Activated CD8-positive, alpha-beta memory T cell treated with anti-CD3 and anti-CD28 coated beads for 1 hour (primary cell): ENCODE measurements at places on chromosomes 2 and 18.

GRCh38 chr2:174836377-174836994 lies 72.2 kb upstream of the CHRNA1 start:
- no peak for DNase-seq

- no peak for DNase-seq
These were observed 63.0 kb upstream of the SIX2 start for GRCh38 chr2:45072064-45072861.

- no peak for DNase-seq
These were observed 24.7 kb upstream of the COLEC12 start for GRCh38 chr18:525036-525797.

DNA sequence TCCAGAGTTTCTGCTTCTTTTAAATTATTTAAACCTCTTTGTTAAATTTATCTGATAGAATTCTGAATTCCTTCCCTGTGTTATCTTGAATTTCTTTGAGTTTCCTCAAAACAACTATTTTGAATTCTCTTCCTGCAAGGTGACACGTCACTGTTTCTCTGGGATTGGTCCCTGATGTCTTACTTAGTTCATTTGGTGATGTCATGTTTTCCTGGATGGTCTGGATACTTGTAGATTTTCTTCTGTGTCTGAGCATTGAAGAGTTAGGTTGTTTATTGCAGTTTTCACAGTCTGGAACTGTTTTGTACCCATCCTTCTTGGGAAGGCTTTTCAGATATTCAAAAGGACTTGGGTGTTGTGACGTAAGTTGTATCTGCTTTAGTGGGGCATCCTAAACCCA lies 172.3 kb upstream of the KCNJ3 start:
- no peak for DNase-seq

- DNase-seq = no peak
These were observed 8.5 kb downstream of the STEAP3 start for GRCh38 chr2:119231975-119232665.

DNA sequence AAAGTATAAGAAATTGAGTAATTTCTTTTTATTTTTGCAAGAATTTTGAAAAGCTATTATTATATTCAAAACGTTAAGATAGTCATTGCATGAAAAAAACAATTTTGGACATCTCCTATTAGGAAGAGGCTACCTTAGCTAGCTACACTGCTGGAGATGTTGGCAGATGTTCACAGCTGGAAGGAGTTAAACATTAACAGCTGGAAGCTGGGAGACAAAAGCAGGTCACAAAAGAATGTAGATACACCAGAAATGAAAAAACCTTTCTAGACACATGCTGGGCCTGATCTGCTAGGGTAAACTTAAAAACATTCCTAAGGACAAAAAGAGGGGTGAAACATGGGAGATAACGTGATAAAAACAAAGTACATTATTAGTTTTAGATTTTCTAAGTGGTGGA lies 84.4 kb downstream of the SESTD1 start:
- DNase-seq = no peak

GRCh38 chr2:181943411-181944124 lies 42.1 kb upstream of the PPP1R1C start:
- no peak for DNase-seq

GRCh38 chr2:71668326-71669057 lies 215.1 kb downstream of the DYSF start:
- no peak for DNase-seq

- no peak for DNase-seq
These were observed 785.7 kb upstream of the GYPC start for GRCh38 chr2:125870264-125870663.

- no peak for DNase-seq
These were observed 4.9 kb downstream of the ALPK2 start for GRCh38 chr18:58624011-58624410.

- no peak for DNase-seq
These were observed 1.4 kb downstream of the DNAJC10 start for GRCh38 chr2:182717416-182717815.

- no peak for DNase-seq
These were observed 31.0 kb upstream of the CATIP start for GRCh38 chr2:218325566-218326160.

DNA sequence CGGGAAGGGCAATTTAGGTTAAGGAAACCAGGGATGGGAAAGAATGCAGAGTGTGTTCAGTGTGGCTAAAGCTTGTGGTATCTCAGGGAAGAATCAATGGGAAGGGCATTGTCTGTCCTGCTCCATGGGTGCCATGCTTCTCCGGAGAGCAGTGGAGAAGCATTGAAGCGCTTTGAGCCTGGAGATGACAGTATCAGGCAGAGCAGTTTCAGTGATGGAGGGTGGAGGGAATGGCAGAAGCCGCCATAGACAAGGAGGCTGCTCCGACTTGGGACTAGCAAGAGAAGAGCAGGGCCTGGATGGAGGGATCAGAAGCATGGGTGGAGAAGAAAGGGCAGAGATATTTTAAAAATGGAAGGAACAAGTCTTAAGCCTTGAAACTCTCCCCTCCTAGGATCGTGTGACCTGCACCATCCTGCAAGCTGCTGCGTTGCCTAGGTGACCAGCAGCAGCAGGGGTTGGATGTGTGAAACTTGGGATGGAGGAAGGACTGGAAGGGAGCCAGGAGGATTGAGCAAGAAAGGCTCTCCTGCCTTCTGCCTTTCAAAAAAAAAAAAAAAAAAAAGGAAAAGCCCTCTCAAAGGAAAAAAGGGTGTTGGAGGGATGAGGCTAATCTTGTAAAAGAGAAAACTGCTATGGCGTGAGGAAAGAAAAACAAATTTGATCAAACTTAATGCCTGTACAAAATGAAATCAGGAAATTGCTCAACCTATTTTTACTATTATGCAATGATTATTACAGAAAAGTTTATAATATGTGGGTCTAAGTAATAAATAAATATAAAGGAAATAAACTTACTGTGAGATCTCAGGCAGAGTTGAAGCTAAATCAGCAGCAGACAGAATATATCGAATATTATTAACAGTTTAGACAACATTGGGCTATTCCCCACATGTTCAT lies 493.8 kb upstream of the NRP2 start:
- DNase-seq = no peak

GRCh38 chr2:240994171-240994896 lies 4.1 kb upstream of the SNED1 start:
- no peak for DNase-seq

GRCh38 chr2:23414871-23415270 lies 29.9 kb downstream of the KLHL29 start:
- no peak for DNase-seq

DNA sequence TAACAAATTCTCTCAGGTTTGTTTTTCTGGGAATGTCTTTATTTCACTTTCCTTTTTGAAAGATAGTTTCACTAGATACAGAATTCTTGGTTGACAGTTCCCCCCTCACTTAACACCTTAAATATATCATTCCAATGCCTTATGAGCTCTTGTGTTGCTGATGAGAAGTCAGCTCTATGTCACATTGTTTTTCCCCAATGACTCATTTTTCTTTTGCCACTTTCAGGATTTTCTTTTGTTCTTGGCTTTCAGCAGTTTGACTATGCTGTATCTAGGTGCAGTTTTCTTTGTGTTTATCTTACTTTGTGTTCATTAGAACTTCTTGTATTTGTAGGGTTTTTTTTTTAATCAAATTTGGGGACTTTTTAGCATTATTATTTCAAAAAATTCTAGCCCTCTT lies 5.6 kb upstream of the RALBP1 start:
- DNase-seq = no peak

GRCh38 chr2:236613612-236614011 lies 44.0 kb downstream of the ACKR3 start:
- DNase-seq = no peak

- no peak for DNase-seq
These were observed 232.7 kb downstream of the TRIB2 start for GRCh38 chr2:12949406-12949805.

DNA sequence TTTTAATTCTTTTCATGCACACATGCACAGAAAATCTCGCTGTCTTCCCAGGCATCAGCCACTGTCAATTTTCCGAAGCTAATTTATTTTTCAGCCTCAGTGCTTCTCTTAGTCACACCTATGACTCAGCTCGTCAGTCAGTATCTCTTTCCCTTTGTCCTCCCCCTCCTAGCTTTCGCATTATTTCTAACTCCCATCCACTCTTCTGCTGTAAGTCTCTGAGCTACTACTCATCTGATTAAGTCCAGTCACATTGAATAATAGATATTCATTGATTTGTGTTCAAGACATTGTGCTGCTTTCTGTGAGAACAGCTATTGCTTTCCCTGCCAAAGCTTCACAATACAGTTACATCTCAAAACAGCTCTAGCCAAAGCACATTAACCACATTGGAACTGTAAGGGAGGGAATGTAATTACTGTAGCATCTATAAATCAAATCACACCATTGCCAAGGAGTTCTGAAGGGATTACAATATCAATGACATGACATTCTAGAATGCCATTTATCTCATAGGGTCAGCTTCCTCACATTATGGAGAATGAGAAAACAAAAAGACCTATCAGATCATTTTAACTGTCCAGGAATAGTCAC lies 89.4 kb downstream of the SCN3A start:
- no peak for DNase-seq

DNA sequence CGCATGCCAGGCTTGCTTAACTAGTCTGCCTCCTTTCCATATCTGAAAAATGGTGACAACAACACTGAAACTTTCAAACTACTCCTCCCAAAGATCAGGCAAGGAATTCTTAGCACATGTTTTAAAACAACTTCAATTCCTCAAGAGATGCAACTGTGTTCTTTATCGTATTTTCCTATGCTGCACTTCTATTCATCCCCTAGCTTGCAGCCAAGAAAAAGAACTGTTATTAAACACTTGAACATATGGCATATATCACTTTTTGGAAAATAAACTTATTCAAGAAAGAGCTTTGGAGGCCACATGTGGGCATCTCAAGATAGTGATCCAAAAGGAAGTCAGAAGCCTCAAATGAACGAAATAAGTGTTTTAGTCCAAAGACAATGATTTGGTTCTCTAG lies 75.6 kb upstream of the STAM2 start:
- no peak for DNase-seq

DNA sequence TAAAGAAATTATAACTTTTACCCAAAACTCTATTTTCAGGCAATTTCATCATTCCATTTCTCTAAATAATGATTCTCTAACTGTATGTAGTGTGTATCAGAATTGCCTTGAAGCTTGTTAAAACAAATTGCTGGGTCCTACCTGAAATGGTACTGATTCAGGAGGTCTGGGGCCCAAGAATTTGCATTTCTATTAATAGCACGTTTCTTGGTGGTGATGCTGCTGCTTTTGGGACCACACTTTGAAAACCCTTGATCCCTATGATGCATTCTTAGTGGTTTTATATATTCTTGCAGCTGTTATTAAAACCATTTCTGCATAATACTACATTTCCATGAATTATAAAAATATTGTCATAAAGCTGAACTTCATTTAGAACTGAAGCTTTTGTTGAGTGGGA lies 140.7 kb downstream of the NCK2 start:
- DNase-seq = no peak

GRCh38 chr2:141519906-141520305 lies 610.9 kb downstream of the LRP1B start:
- no peak for DNase-seq

- no peak for DNase-seq
These were observed 77.9 kb upstream of the FAM124B start for GRCh38 chr2:224479826-224480225.

DNA sequence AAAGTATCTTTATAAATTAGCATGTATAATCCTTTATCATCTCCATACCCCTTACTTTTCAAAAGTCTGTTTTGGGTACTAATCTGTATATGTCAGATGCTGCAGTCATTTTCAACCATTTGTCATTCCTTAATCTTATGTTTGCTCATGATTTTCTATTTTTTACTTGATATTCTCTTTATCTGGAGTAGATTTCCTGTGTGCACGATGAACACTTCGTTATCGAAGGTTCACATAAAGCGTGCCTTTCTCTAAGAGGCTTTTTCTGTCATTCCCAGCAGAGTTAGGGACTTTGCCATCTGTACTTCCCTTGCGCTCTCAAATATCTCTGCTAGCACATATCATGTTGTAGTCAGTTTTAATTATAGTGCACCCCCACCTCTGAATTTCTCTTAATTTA lies 123.2 kb downstream of the BIRC6 start:
- DNase-seq = no peak
